ENCODE measurements at places on chromosomes 2 and 18.

GRCh38 chr2:69022548-69022947 is 9.6 kb downstream of the ANTXR1 start:
- DNase-seq: no peak

DNA sequence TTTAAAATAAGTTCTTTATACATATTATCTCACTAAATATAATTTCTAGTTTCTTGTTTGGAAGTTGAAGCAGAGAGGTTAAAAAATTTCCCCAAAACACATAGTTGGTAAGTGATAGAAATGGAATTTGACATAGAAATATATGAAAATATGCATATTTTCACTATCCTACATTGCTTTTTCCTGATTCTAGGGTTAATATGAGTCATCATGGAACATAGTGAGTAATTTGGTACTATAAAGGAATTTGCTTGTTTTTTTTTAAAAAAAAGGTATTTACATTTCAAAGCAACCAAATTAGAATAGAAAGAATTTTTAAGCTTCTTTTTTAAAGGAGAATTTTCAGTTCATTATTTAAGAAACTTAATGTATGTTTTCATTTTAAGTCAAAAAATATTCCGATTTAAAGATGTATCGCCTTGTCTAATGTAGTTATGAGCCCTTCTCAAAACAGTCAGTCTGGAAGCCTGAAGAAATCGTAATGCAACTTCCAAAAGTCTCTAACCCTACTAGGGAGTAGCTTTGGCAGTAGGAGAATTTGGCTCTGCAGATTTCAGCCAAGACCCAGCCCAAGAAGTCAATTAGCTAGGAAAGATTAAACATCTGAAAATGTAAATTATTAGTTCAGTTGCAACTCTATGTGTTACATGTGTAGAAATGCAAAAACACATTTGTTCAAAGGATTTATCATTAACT is 147.3 kb downstream of the RDH14 start:
- no peak for DNase-seq

DNA sequence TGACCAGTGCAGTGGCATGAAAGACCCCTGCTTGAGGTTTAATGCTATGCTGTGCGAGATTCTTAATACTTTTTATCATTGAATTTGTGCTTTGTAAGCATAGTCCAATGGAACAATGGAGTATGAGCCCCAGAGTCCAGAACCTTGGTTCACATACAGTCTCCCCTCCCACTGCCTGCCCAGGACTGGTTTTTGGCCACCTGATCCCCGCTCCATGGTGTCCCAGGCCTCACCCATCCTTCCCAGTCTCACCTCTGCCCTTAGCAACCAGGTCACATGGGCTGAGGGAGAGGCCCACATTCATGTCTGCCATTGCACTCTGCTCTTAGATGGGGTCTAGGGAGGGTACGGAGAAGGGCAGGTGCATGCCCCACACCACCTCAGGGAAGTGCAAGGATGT is 6.3 kb downstream of the PDE11A start:
- no peak for DNase-seq

DNA sequence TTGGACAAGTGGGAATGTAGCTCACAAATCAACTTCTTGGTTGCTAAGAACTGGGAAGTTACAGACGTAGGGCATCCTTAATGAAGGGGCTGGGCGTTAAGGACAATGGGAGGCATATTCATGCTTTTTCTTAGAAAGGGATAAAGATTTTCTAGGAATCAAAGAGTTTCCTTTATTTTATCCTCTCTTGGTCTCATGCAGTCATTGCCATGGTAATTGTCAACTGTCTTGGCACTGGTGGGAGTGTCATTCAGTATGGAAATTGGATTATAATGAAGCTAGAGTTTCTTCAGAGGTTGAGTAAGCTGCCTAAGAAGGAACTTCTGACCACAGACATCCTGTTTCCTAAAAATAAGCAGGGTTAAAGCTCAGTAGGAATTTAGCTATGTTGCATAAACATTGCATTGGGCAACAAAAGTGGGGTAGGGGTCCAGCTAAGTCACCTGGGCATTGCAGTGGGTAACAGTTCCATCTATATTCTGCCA is 114.0 kb downstream of the LYPD6B start:
- no peak for DNase-seq

- no peak for DNase-seq
These were observed 106.4 kb downstream of the BCL2L11 start for GRCh38 chr2:111226876-111227700.

GRCh38 chr18:11454040-11454439 is 155.4 kb upstream of the SLC35G4 start:
- no peak for DNase-seq

DNA sequence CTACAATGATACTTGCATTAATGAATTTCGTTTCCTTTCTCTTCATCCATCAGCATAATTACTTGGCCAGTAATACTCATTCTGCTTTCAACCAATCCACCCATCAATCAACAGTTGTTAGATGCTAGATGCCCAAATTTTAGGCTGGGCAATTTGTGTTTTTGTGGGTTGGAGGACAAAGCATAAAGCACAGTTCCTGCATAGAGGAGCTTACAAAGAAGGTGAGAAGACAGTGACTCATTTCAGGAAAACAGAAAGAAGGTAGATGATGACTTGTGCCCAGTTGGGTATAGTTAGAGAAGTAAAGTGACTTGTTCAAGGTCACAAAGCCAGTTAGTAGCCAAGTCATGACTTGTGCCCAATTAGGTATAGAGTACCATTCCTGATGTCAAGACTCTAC is 1186.8 kb upstream of the CELF4 start:
- no peak for DNase-seq

GRCh38 chr2:240290432-240291336 is 144.8 kb upstream of the GPC1 start:
- DNase-seq: no peak

DNA sequence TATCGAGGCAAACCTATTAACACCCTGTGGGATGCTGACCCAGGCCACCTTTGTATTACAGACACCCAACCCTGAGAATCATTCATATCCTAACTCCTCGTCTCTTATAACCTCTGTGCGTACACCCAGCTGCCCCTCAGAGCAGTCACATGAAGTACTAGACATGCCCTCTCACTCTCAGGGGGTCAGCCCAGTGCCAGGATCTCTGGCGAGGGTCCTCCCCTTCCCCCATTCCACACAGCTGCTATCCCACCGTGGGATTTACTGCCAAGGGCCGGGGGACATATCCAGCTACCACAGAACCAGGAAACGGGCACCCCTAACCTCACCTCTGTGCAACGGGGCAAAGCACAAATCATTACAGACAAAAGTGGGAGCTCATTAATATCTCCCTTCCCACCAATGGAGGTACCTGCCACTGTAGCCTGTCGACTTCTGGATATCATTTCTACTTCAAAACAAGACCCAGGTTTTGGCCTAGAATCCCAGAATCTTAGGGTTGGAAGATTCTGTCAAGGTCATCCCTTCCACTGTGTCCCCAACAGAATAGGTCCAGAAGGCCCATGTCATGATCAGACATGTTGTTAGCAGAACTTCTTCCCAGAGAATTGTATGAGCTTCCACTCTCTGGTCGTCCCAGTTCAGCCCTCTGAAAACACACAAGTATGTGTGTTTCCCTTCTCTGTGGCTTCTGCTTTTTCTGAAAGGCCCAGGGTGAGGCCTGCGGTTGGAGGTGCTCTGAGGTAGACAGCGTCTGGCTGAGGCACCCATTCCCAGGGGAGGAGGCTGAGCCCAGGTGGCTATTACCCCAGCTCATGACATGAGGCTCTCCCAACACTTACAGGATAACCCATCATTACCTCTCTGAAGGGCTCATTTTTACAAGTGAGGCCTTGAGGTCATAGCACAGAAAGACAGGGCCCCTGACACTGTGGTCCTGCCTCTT is 1.7 kb downstream of the TMBIM1 start:
- DNase-seq: no peak

- DNase-seq: no peak
These were observed 116.5 kb downstream of the CSRNP3 start for GRCh38 chr2:165586019-165586418.

- no peak for DNase-seq
These were observed 29.7 kb downstream of the XDH start for GRCh38 chr2:31384771-31385276.

- DNase-seq: no peak
These were observed 6.1 kb upstream of the LBH start for GRCh38 chr2:30225131-30225762.

- DNase-seq: no peak
These were observed 39.1 kb downstream of the HNMT start for GRCh38 chr2:138003411-138003810.

DNA sequence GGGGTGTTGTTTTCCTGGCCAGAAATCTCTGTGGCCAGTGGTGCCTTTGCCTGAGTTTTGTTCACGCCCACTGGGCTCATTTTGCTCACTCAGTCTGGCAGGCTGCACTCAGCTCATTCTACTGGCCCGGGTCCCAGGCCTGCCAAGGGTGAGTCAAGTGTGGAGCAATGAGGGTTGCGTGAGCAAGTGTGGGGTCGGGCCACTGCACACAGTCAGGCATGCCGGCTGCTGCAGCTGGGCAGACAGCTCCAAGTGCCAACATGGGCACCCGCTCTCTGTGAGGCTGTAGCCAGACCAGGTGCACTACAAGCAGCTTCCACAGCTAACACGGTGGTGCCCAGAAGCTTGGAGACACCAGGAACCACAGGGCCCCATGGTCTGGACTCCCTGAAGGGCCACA is 801.1 kb upstream of the RAB6C start:
- DNase-seq: no peak

- DNase-seq: no peak
These were observed 29.5 kb upstream of the CHMP1B start for GRCh38 chr18:11821643-11822237.
